KBM-7 (cell line): ENCODE measurements at places on chromosomes 13 and 19.

GRCh38 chr13:41668130-41668757 lies 210.9 kb downstream of the RGCC start:
- peak; percentile 92 for DNase-seq

DNA sequence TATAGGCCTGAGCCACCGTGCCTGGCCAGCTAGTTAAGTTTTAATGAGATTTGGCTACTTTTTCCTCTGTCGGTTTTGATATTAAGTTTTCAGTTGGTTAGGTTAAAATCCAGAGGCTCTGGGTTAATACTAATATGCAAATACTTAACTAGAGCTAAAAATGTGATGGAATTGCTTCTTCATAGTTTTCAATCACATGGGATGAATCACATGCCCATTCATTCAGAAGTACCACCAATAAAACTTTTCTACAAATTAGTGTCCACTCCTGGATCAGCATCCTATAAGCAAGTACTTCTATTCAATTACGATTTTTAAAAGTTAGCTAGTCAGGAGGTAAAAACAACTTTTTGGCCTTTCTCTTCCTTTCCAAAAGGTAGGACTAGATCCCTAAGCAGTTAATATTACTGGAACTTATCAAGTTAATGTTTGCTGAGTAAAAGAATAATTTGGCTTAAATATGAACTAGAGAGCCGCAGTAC lies 4.3 kb downstream of the SLC25A30 start:
- DNase-seq = no peak

- no peak for DNase-seq
These were observed 20.9 kb downstream of the POU2F2 start for GRCh38 chr19:42111384-42111783.

DNA sequence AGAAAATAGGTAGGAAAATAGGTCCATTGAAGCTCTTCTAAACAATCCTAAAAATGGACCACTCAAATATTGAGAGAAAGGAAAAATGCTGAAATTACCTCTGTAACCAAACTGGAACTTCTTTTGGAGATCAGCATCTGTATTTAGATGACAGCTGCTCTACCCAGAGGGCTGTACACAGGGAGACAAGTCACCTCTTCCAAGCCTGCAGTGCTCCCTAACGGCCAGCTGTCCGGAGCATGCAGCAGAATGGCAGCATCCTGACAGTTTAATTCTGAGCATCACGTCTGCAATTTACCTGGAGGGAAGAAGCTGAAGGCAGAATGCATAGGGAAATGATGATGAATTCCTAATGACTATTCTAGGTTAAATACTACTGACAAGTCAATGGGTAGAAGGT lies 62.8 kb upstream of the DIAPH3 start:
- DNase-seq = peak; percentile 15

- no peak for DNase-seq
These were observed 36.4 kb downstream of the MAU2 start for GRCh38 chr19:19356901-19357566.

DNA sequence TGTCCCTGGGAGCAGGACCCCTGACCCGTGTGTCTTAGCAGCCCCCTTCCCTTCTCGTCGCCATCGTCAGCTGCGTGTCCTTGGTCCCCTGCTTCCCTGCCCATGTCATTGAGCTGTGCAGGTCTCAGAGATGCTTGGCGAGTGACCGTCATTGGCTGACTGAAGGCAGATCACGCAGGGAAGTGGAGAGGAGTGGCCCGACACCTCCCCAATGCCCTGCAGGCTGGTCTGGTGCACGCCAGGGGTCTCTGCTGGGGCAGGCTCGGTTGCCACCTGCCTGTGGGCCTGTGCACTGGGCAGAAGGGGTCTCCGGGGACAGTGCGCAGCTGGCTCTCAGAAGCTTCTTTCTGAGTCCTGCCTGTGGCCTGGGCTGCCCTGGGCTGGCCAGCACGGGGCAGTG lies 6.2 kb downstream of the GNA11 start:
- DNase-seq = no peak
